ENCODE measurements at places on chromosomes 6 and 20.

GRCh38 chr6:161696801-161697200 lies 422.9 kb upstream of the AGPAT4 start:
- DNase-seq = no peak

DNA sequence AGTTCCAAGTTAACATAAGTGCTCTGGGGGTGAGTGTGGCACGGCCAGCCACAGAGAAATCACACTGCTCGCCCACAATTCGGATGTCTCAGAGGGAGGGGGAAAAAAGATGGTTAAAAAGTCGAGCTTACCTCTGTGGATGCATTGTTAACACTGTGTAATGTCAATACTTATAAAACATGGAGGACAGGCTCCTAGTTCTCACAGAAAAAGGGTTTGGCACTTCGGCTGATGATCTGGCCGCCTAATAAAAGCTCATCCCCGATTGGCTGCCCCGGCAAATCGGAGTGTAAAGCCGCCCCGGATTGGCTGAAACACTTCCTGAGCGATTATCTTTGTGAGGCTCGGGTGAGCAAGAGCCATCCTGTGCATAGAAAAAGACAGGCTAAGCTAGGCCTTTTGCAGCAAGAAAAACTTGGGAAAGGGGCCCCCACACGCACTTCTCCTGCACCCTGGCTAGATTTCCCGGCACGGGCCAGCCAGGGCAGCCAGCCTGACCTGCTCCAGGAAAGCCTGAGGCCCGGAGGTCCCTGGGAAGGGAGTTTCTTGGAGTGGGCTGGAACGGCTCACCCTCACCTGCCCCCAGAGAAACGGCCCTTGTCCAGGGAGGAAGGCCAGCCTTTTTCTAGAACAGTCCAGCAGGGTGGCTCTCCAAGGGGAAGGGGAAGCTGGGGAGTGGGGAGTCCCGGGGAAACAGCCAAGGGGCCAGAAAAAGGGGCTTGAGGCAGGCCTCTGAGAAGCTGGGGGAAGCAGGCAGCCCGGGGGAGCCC lies at the start of gene ZMYND8:
Gene ZMYND8, minus strand, starts transcription at position 174 of the 770 bp plus-strand sequence. Its CDS starts 29 bp downstream, at position 145.
- DNase-seq = peak; percentile 89

DNA sequence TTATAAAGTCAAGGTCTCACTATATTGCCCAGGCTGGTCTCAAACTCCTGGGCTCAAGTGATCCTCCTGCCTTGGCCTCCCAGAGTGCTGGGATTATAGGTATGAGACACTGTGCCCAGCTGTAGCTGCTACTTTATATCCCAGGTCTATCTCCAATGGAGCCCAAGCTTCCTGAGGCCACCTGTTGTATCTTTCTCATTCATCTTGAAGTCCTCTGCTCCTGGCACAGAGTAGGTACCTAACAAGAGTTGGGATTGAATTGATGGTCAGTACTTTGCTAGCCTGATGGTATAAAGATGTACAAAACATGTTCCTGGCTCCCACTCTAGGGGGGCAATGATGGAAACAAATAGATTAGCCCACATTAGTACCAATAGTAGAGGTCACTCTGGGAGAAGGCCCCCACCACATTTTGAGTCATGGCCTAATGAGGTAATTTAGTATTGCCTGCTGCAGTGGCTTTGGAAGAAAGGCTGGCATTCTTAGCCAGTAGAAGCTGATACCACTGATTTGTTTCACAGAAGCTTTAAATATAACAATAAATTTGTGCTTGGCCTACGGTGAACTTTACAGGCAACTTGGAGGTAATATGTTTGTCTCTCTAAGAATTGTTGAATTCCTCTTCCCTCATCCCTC lies 5.4 kb downstream of the PTPN1 start:
- no peak for DNase-seq

GRCh38 chr6:134472046-134472445 lies 154.1 kb upstream of the SGK1 start:
- no peak for DNase-seq

DNA sequence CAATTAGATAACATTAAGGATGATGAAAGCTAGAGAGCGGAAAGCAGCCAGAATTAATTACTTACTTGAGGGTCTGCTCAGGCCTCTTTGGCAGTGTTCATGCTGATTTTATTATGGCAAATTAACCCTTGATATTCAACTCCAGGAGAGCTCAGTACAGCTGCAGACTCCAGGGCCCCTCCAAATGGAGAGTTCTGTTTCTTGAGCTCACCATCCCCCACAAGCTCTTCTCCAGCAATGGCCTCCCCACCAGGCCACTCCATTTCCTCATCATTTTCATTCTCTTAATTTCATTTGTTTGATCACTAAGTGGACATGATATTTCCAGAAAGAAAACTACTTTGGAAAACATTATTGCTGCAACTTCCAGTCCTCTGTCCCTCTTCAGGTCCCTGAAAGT lies 513.3 kb upstream of the NOX3 start:
- no peak for DNase-seq
